Fibroblast of the aortic adventitia (primary cell): ENCODE measurements at places on chromosomes 3 and 15. TPM values are rescaled to one million over a fixed set of nuclear protein-coding genes. Genes with fewer than 3 reads are reported as not detected.

GRCh38 chr15:36884518-36884875 is 215.9 kb downstream of the MEIS2 start:
- DNase-seq: no peak

GRCh38 chr15:71245588-71245987 is 130.3 kb downstream of the THSD4 start:
- no peak for DNase-seq

FGF7 gene
- total RNA-seq: 87.9 and 97.7 TPM in 2 replicates

CLDN11 gene
- total RNA-seq: 375 and 661 TPM in 2 replicates

OR5H15 gene
- not detected in 2 replicates for total RNA-seq

DNA sequence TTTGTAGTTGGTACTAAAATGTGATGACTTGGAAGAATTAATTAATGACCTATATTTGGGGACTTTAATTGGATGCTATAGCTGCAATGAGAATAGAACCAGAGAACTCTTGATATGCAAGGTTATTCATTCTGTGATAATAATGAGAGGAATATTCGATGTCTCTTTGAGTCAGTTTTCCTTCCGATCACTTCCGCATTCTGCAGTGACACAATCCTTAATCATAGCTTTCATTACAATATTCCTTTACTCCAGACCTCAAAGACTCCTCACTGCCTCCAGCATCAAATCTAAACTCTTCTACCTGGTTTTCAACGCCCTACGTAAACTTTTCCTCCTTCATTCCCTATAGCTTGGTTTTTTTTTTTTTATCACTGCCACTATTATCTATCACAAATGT is 21.6 kb downstream of the B3GNT5 start:
- no peak for DNase-seq

- DNase-seq: no peak
Measured at GRCh38 chr3:127304121-127304744, 16.4 kb upstream of the PRR20G start.

PLCL2 gene
- 11.6 and 22.7 TPM in 2 replicates for total RNA-seq

DNA sequence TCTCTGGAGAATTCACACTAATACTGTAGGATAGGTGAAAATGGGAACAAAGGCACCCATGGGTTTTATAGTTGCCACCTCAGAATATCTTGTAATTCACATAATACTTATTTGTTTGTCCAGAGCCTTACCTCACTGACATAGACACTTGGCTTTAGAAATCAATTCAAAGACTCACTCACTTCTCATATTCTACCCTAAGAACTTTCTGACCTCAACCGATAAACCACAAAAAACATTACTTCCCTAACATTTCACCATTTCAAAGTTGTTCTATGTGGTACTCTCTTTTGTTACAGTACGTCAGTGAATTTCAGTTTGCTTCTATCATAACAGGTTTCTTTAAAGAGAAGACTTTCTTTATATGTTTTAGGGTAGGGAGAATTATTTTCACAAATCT is 359.3 kb downstream of the IGSF11 start:
- no peak for DNase-seq

DNA sequence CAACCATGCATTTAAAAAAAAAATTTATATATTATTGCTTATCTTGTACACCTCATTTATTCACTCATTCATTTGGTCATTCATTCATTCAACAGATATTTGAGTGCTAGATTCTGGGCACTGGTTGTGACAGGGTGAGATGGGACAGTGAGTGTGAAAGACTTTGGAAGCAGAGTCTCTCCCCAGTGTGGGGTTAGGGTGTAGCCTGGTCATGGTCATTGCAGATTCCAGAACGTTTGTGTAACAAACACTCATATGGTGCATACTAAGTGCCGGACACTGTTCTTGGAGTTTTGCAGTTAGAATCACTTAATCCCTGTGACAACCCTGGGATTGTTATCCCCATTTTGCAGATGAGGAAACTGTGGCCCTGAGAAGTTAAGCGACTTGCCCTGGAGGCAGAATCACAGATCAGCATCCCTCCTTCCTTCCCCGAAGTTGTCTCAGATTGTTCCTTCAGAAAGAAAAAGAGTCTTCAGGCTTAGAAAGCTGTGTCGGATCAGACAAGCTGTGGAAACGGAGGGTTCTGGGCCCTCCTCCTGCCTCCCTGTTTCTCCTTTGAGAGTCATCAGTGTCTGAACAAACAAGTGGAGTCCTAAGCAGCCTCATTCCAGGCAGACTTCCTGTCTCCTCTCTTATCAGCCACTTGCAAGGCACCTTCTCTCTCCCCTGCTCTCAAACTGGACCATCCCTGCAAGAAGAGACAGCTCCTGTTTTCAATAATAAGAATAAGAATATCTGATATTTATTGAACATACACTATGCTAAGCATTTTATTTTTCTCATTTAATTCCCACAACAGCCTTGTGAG is 6.3 kb downstream of the LOXL1 start:
- DNase-seq: peak; percentile 32
